Common myeloid progenitor, CD34-positive (primary cell): ENCODE measurements at places on chromosomes 2 and 18.

GRCh38 chr18:45580127-45580526 is 35.1 kb upstream of the SLC14A2 start:
- DNase-seq = no peak

GRCh38 chr18:6547476-6547875 is 132.8 kb upstream of the L3MBTL4 start:
- DNase-seq = no peak

DNA sequence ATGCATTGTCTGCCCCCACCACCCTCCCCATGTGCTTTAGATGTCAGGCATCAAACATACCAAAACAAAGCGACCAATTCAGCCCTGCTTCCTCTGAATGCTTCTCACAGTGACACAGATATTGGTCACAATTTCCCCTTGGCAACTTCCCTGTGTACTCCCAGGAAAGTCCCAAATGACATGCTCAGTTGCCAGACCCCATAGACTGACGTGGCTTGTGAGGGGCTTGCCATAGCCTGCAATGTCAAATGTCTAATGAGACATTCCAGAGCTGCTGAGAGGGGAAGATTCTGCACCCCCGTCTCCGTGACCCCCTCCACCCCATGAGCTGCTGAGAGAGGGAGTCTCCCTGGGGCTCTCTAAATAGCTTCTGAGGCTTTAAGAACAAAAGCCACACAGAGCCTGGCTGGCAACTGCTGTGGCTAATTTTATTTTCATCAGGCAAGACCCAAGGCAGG is 47.3 kb downstream of the RFTN2 start:
- peak; percentile 7 for DNase-seq

DNA sequence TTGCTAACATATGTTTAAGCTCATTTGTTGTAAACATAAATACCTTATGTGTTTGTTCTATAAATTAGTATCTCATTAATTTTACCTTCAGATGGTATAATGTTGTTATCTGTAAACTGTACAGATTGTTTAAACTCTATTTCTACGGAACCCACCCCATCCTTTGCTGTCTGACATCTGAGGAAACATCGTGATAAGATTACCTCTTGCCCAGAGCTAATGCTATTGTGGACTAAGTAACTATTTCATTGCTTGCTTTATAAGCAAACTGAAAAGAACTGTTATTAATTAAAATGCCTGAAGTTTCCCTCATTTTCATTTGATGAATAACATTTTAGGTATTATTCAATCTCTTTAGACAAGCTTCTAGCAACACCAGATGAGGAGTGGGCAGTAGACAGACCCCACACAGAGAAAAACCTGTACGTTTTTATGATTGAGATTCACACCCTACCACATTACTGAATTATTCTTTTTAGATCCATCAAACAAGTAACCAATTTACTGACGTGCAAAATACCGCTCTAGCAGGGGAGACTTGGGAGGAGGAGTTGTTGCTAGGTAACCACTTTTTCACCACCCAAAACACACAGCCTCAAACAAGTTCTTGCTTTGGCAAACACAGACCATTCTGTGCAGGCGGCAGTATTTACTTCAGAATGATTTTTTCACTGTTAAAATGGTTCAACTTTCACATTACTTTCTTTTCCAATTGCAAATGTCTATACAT is 1.9 kb upstream of the SYT4 start:
- DNase-seq = peak; percentile 82

DNA sequence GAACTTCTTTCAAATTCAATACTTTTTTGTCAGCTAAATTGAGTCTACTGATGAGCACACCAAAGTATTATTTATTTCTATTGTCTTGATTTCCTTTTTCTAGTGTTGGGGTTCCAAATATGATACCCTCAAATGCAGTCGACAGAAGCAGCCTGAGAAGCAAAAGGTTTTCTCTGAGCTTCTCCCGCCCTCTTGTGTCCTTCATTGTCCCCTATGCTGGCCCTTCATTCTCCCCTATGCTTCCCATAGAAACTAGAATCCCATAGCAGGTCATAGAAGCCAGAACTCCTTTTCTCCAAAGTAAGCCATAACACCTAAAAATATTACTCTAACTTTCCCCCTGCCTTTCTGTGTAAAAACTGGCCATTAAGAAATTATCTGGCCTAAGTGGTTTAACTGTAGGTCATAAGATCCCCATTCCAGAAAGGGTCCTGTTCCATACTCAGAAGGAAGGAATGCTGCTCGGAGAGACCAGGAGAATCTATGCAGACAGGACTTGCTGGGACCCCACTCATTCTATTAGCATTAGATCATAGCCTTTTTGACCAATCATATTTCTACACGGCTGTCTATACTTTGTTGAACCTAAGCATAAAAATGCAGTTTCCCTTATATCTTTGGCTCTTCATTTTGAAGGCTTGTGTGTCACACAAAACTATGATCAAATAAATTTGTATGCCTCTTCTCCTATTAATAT is 764.6 kb upstream of the PKDCC start:
- no peak for DNase-seq

DNA sequence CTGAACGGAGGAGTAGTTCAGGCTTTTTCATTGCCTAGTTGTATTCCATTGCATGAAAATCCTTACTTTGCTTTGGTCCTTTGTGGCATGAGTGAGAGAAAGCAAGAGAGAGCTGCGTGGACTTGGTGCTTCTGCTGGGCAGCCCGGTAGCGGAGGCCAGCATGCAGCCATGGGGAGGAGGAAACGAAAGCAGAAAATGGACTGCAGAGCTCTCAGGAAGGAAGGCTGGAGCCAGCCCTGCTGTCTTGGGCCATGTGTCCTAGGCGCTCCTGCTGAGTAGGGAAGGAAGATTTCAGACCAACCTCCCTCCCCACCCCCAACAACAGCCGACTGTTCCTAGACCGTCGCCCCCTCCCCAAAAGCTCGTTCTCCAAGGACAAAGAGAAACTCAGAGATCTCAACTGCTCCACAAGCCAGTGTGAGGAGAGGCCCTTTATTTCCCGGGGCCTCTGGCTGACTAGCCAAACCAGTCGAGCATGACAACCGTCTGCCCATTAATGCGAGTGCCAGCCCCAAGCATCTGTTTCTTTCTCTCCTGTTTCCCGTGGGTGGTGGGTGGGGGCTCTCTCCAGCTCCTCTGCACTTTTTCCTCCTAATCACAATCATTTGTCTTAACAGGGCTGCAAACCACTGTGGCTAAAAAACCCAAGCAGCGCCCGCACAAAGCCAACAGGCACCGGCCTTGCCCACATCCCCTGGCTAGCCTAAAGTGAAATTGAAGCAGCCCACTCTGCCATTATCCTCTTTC is 66.8 kb upstream of the FZD7 start:
- no peak for DNase-seq

DNA sequence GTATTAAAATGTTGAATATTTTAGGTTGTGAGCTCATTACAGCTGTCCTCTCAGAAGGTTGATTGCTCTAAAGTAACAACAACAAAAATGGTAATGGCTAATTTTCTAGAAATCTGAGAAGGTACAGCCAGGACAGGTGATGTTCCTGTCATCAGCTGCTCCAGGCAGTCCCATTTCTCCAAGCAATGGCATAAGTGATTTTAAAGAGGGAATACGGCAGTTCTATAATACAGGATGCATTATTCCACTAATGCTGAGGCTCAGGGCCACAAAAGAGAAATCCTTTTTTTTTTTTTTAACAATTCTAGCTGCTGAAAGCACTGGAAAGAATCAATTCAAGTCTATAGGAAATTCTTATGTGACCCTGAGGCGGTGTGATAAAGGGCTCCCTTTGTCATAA is 199.9 kb downstream of the PMAIP1 start:
- DNase-seq = no peak

- DNase-seq = no peak
Observed at GRCh38 chr2:3336844-3337243, 40.8 kb downstream of the EIPR1 start.

DNA sequence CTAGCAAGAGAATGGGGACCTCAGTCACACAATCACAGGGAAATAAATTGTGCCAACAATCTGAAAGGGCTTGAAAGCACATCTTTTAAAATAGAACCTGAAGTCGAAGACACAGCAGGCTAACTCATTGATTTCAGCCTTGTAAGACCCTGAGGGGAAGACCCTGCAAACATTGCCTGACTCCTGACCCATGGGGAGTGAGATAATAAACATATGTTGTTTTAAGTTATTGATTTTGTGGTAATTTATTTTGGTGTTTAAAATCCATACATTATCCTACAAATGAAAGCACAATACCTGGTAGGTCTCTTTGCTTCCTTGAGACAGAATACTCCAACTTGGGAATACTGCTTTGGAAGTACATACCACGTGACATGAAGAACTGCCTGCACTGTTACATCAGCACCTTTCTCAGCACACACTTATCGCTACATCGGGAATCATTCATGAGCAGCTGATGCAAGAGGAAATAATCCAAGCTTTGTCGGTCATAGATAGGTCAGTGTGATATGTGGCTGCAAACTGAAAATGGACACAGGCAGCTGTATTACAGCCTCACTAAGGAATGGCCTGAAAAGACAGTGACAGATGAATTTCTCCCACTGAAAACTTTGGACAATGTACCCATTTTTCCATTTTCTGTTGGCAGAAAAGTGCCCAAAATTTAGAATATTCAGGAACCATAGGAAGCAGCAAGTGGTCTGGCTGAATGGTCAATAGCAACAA is 494.5 kb upstream of the MAP2 start:
- DNase-seq = no peak

- DNase-seq = no peak
Observed at GRCh38 chr2:120403676-120404075, 57.7 kb downstream of the INHBB start.

- DNase-seq = no peak
Observed at GRCh38 chr2:17911491-17912260, 33.2 kb downstream of the KCNS3 start.

DNA sequence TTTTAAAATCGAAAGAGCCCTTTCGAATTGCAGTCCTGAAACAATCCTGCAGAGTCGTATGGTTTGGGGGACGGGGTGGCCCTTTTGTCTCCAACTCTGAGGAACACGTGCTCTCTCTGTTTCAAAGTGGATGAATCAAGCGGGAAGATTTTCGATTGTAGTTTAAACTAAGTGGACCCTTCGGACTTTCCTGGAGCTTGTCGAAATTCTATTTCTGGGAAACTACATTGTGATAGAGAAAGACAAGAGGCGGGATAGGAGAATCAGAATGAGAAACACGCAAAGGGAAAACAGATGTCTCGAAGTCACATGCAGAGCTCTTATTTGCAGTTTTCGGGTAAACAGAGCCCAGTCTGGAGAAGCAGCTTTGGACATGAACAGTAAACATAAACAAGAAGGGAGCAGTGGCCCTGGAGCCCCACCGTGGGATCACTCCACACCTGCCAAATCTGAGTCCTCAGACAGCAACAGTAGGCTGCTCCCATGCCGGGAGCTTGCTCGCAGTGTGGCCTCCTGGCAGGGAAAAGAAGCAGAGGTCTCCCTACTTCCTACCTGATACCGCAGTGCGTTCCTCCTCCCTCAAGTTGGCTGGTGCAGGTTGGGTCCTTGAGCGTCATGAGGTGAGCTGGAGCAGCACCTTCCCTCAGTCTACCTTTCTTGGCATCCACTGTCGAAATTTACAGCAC is 202.4 kb downstream of the SLC4A3 start:
- DNase-seq = no peak

DNA sequence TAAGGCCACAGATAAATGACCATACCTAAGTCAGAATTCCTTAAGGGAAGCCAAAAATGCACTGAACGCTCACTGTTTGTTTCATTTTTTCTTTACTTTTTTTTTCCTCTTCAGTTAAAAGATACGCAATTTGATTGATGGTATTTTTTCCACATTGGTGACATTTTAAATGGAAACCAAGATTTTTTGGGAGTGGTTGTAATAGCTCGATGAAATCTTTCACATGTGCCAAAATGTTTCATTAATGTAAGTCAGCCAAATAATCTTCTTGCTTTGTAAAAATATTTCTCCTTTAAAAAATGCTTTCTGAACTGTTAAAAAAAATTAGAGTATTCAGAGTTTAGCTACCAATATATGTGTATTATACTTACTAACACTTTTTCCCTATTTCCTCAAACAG is 339.8 kb downstream of the ZEB2 start:
- no peak for DNase-seq

- DNase-seq = no peak
Observed at GRCh38 chr2:213696442-213696841, 412.2 kb downstream of the SPAG16 start.

GRCh38 chr2:64595397-64596176 is 58.1 kb downstream of the SERTAD2 start:
- no peak for DNase-seq
